ENCODE measurements at places on chromosomes 11 and 22.

- no peak for DNase-seq
Observed at GRCh38 chr11:44708523-44709280, 18.1 kb upstream of the TSPAN18 start.

DNA sequence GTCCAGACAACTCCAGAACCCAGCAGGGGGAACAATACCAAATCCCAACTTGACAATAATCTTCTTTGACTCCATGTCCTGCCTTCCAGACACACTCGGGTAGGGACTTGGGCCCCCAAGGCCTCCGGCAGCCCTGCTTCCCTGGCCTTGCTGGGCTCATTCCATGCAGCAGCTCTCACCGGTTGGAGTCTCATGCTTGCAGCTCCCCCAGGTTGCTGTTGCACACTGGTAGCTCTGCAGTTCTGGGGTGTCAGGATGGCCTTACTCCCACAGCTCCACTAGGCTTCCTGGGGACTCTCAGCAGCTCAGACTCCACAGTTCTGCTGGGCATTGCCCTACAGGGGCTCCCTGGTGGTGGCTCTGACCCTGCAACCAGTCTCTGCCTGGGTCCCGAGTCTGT is 42.8 kb downstream of the ST3GAL4 start:
- DNase-seq, result no peak

DNA sequence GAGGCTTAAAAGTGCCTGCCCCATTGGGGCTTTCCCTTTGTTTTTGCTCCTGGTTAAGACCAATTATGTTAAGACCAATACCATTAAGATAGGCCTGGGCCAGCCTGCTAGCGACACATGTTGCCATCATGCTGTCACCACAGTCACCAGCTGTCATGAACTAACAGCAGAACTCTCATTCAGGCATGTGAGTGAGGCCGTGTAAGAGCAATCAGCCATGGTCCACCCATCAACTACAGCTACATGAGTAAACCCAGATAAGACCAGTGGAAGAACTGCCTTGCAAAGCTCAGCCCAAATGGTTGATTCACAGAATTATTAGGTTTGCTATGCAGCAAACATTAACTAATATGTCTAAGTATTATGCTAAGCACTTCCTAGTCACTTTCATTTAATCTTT is 19.9 kb downstream of the GLYAT start:
- no peak for DNase-seq

DNA sequence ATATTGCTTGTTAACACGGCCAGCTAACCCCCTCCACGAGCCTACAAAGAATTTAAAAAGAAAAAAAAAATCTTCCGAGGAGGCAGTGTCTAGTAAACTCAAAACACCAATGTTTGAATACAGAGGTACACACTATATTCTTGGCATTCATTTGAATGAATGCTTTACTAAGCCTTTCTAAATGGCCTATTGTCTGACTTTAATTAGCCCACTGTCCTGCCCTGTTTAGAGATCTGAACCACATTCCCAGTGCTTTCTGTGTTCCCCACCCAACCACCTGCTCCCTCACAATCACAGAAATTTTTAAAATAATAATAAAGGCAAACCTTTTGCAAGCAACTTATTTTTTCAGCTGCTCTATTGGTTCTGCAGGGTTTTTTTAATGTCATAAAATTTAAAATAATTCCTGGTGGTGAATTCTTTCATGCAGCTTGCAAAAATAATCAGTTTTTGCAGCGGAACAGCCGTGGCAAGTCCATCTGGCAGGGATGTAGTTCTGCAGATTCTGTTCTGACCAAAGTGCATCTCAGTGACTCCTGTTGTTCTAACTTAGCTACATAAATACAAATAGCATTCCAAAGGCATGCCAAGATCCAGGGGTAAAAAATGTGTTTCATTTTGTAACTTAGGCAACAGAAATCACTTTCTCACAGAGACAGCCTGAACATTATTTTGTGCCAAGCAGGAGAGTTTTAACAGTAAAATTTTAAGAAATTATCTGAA is 23.8 kb downstream of the POU2AF2 start:
- DNase-seq, result no peak

- DNase-seq, result no peak
Observed at GRCh38 chr22:45583504-45583903, 80.8 kb downstream of the FBLN1 start.

GRCh38 chr22:45692549-45692948 is 20.9 kb downstream of the ATXN10 start:
- DNase-seq, result no peak

DNA sequence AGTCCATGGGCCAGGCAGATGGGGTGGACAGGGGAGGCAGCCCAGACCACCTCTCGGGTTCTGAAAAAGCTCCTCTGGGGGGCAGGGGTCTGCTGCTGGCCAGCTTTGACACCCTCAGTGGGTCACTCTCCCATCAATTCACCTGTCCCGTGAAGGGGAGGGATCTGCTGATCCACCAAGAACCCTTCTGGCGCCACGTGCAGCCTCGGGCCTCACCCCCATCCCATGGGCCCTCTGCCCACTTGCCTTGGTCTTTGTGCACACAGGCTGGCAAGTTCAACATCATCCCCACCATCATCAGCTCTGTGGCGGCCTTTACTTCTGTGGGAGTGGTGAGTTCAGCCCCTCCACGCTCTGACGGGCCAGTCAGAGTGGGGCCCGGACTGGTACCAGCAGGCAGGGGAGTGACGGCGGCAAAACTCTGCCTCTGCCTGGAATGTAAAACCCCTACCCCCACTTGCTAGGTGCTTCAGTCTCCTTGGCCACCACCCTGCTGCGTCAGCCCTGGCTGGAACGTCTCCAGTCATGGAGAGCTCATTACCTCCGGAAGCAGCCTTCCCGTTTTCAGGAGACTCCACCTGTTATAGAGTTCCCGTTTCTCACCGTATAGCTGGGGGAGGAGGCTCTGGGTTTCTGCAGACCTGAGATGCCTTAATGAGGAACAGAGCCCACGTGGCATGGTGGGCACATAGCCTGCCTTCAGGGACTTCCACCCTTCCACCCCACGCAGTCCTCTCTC is 12.7 kb downstream of the PRG3 start:
- DNase-seq, result no peak

DNA sequence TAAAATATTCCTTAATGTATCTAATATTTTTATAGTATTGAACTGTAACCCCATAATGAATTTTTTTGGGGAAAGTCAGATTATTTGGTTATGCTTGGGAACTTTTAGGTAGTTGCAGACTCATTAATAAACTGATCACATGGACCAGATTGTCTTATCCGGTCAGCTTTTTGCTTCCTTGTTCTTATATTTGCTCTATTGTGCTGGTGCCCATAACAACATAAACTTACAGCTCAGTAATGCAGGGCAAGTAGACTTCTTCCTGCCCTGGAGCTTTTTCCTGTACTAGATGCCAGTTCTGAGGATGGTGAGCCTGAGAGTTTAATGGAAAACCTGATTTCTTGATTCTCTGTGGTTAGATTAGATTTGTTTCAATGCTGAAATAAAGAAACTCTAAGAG is 53.2 kb downstream of the MTMR3 start:
- no peak for DNase-seq

- DNase-seq, result no peak
Observed at GRCh38 chr22:38296372-38296771, 20.9 kb downstream of the CSNK1E start.

GRCh38 chr11:6385046-6385777 is 5.1 kb upstream of the SMPD1 start:
- no peak for DNase-seq

DNA sequence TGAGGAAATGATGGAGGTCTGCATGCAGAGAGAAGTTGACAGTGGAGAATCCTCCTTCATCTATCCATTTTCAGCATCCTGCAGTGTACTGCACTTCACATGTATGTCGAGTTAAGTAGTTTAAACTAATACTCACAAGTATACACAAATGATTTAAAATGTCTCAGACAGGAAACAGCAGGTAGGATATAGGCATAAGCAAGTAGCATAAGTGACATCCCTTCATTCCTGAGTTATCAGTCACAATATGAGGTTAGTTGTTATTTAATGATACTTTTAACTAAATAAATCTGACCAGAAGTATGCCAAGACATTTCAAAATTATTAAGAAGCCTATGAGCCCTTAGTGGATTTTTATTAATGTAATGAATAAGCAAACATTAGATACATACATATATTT is 37.4 kb downstream of the MTMR2 start:
- no peak for DNase-seq

DNA sequence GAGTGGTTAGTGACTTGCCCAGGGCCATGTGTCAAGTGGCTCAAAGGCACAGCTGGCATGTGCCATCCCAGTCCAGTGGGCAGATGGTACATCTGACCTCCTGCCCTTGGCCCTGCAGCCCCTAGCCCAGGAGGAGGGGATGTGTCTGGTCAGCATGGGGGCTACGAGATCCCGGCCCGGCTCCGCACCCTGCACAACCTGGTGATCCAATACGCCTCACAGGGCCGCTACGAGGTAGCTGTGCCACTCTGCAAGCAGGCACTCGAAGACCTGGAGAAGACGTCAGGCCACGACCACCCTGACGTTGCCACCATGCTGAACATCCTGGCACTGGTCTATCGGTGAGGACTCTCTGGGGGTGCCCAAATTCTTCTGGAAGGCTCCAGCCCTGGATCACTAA is 5.7 kb upstream of the RAB1B start:
- DNase-seq, result no peak

DNA sequence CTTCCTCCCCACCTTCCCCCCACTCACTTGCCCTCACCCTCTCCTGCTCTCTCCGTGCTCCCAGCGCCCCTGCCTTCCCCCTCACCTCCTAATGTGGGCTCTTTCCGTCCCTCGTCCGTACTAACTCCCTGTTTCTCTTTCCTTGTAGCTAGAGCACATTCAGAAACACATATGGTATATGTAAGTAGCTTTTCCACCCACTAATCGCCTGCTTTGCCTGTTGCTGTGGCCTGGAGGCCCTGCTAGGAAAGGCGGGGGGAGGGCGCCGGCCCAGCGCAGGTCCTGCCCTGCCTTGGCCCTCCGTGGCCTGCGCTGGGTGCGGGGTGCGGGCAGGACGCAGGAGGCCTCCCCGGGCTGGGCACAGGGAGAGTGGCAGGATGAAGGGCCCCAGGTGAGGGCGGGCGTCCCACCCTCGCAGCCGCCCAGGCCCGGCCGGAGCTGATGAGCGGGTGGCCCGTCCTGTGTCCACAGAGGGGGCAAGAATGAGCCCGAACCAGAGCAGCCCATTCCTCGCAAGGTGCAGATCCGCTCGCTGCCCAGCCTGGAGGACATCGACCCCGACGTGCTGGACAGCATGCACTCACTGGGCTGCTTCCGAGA is 41.7 kb downstream of the MOB2 start:
- DNase-seq, result no peak

- DNase-seq, result no peak
Observed at GRCh38 chr22:30227438-30228228, 18.9 kb downstream of the LIF start.

Measured in activated CD4-positive, alpha-beta T cell treated with anti-CD3 and anti-CD28 coated beads, Interleukin-2, amount 50 U/mL, for 4 hours (primary cell).